ENCODE measurements at places on chromosomes 12 and 14. TPM values are rescaled to one million over a fixed set of nuclear protein-coding genes. Genes with fewer than 3 reads are reported as not detected.

Gene CD163L1
- polyA plus RNA-seq = 0.71 TPM

Gene TROAP
- 12.5 TPM for polyA plus RNA-seq

Gene RNASE3
- polyA plus RNA-seq = 0.50 TPM

Gene AMHR2
- 16.9 TPM for polyA plus RNA-seq
